ENCODE measurements at places on chromosomes 2 and 18. TPM values are rescaled to one million over a fixed set of nuclear protein-coding genes. Genes with fewer than 3 reads are reported as not detected.

The SERPINB3 gene
- total RNA-seq: 21.2 TPM

The AMER3 gene
- not detected for total RNA-seq

The MAP3K19 gene
- total RNA-seq: not detected

The EGR4 gene
- total RNA-seq: not detected

The SCN3A gene
- total RNA-seq: 0.57 TPM

The VWC2L gene
- total RNA-seq: not detected

The ATOH8 gene
- 25.1 TPM for total RNA-seq

DNA sequence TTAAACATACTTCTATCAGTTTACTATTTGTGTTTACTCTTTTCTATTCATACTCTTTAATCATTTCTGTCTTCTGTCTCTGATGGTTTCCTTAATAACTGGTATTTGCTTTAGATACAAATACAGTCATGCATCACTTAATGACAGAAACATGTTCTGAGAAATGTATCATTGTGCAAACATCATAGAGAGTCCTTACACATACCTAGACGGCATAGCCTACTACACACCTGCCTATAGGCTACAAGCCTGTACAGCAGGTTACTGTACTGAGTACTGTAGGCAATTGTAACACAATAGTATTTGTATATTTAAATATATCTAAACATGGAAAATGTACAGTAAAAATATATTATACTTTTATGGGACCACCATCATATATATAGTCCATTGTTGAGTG is 36.3 kb downstream of the VSNL1 start:
- DNase-seq: no peak

- no peak for DNase-seq
Measured at GRCh38 chr2:29987146-29987545, 65.8 kb upstream of the ALK start.

DNA sequence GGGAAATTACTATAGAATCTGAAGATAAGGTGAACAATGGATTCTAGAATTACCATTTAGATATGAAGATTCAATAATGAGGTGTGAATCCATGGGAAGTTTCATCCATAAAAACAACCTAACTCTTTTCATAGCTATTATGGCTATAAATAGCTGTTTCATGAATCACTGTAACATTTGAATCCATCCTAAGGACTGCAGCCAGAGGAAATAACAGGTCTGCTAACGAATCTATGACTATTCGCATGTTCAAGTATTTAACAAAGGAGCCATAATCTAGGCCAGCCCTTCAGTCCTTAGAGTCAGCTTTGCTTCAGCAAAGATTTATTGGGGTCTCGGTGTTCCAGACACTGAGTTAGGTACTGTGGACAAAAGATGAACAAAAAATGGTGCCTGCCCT is 87.1 kb downstream of the MYOM1 start:
- DNase-seq: no peak

DNA sequence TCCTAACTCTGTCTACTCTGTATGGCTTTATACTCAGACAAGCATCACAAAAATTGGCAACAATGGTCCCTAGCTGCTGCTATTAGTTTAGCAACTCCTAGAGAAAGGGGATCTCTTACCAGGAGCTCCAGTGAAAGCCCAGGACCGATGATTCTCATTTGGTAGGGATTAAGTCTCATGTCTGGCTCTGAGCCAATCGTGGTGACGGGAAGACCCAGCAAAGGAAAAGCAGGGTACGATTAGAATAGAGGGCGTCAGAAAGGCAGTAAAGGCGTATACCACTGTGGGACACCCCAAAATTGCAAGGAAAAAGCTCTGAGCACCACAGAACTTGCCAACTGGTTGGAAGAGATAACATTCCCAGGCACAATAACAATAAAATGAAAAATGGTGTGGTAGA is 129.5 kb downstream of the MTCL1 start:
- no peak for DNase-seq

GRCh38 chr2:42048299-42049220 is 739 bp downstream of the PKDCC start:
- no peak for DNase-seq

DNA sequence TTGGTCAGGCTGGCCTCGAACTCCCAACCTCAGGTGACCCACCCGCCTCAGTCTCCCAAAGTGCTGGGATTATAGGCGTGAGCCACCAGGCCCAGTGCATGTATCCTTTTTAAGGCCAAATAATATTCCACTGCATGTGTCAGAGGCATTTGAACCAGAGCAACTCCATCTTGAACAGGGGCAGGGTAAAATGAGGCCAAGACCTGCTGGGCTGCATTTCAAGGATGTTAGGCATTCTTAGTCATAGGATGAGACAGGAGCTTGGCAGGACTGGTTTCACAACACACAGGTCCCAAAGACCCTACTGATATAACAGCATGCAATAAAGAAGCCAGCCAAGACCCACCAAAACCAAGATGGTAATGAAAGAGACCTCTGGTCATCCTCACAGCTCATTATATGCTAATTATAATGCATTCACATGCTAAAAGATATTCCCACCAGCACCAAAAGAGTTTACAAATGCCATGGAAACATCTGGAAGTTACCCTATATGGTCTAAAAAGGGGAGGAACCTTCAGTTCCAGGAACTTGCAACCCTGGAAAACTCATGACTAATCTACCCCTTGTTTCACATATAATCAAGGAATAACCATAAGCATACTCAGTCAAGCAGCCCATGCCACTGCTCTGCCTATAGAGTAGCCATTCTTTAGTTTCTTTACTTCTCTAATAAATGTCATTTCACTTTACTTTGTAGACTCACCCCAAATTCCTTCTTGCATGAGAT is 204.6 kb downstream of the RAB3GAP1 start:
- DNase-seq: no peak

DNA sequence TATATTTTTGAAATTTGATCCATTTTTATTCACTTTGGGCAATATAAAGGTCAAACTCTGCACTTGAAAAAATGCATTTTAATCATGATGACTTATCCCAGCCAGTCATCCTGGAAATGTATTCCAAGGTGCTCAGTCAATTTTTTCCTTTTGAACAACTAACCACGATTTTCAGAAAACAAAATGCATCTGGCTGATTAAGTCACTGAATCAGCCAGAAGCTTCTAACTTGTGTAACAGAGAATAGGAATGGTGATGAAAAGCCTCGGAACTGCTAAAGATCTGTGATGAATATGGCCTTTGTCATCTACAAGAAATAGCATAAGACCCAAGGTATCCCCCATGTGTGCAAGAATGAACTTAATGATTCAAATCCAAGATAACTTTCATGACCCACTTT is 572.7 kb downstream of the EPHA4 start:
- no peak for DNase-seq

DNA sequence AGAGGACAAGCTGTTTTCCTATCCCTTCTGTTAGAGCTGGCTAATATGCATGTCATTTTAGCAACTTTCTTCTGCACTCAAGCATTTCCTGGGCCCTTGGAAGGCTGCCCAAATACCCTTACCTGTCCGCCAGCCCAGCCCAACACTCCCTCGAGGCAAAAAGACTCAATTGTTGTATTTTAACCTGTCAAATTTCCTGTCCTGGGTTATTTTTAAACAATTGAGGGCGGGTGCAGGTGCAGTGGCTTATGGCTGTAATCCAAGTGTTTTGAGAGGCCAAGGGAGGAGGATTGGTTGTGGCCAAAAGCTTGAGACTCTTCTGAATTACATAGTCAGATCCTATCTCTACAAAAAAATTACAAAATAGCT is 125.0 kb upstream of the ARHGAP28 start:
- no peak for DNase-seq

GRCh38 chr2:110876167-110876999 is 144.0 kb downstream of the ACOXL start:
- DNase-seq: no peak

DNA sequence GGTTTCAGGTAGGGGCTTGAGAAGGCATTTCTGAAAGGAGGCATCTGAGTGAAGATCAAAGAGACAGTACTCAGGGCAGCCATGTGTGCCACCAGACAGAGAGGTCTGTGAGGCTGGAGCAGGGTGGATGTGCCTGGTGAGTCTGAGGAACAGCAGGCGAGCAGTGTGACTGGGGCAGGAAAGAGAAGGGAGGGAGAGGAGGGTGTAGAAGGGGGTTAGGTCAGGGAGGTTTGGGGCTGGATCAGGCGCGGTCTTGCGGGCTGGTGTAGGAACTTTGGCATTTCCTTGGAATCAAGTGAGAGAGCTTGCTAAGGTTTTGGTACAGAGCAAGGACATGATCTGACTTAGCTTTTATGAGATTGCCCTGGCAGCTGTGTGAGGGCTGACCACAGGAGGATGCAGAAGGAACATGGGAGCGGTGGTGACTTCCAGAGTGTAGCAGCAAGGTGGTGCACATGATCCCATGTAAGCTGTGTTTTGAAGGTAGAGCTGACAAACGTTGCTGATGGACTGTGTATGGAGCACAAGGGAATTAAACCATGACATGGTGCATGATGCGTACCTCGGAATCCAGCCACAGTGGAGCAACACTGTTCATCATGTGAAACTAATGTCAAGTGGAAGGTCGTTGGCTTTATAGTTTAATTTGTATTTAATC is 13.9 kb downstream of the RAB31 start:
- no peak for DNase-seq

GRCh38 chr2:144224472-144224871 is 295.4 kb downstream of the ZEB2 start:
- no peak for DNase-seq

- no peak for DNase-seq
Measured at GRCh38 chr2:148567716-148568115, 76.8 kb upstream of the EPC2 start.

GRCh38 chr2:240899468-240899865 is 3.5 kb upstream of the MAB21L4 start:
- no peak for DNase-seq

- no peak for DNase-seq
Measured at GRCh38 chr2:209321076-209321475, 102.8 kb upstream of the MAP2 start.

- no peak for DNase-seq
Measured at GRCh38 chr2:170006587-170007325, 171.2 kb upstream of the MYO3B start.

DNA sequence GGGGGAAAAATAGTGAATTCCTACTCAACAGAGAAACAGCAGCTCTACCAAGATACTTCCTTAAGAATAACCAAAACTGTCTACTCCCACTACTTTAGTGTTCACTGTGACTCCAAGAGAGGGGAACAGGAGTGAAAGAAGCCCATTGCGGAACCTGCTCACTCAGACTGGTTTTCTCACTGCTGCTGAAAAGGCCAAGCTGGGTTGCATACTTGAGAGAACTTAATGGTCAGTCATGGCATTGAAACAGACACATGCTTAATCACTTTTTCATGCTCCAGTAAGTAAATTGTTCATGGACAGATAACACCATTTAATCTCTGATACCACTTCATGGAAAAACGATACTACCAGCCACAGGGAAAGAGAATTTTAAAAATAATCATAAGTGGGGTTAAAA is 35.7 kb upstream of the SLC8A1 start:
- no peak for DNase-seq

DNA sequence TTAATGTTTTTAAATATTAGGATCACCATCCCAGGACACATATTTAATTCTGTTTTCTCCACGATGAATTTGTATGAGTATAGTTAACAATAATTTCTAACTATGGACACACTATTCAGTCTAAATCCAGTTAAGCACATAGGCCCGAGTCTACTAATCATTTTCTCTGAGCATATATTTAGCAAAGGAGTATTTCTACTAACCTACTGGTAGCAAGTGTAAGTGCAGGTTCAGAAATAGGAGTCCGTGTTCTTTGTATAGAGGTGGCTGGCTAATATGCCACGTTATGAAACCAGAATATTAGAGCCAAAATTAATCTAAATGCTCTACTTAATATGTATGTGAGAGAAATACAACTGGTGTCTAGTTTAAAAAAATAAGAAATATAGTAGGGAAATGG is 416.6 kb upstream of the NXPH2 start:
- DNase-seq: no peak

GRCh38 chr2:74001781-74002504 is 17.2 kb downstream of the TET3 start:
- DNase-seq: no peak

DNA sequence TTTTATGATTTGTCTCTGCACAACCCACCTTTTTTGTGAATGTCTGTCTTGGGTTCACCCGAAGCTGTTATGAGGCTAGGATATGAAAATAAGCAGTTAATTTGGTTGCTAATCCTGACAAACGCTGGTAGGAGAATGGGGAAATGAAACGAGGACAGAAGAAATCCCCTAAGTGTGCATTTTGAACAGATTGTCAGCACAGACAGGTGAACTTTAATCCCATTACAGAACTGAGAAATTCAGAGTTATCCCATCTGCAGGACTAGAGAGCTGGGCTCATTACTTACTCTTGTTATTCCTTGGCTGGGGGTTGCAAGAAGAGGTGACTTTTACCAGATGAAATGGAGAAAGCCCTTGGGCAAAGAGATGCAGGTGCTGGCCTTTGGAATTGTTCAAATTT is 123.3 kb upstream of the NYAP2 start:
- no peak for DNase-seq

DNA sequence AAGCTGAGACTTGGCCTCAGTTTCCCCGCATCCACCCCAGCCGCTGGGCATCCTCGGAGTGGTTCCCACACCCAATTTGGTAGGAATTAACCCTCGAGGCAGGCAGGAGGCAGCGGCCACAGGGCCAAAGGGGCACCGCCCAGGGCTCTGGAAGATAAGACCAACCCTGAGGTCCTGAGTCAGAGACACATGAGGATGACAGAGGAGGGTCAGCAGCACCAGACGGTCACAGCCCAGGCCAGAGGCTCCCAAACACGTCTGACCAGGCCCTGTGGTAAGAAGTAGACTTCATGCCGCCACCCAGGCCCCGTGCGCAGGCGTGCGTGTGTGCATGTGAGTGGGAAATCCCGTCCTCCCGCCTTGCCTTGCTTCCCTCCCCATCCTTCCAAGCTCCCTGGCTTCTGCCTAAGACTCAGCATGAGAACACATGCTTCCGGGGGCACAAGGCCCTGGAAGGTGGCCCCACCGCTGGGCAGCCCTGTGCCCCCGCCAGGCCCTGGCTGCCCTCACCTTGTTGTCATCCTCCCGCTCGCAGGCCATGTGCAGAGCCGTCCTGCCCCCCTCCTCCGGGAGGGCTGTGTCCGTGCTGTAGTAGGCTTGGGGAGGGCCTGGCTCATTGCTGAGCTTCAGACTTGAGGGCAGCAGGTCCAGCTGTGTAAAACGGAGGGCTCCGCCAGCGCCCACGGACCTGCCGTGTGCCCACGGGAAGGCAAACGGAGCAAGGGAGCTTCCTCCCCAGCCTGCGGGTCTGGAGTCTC is 46.3 kb downstream of the ANKMY1 start:
- DNase-seq: no peak

GRCh38 chr2:54285451-54285850 is 29.4 kb upstream of the TSPYL6 start:
- DNase-seq: no peak

DNA sequence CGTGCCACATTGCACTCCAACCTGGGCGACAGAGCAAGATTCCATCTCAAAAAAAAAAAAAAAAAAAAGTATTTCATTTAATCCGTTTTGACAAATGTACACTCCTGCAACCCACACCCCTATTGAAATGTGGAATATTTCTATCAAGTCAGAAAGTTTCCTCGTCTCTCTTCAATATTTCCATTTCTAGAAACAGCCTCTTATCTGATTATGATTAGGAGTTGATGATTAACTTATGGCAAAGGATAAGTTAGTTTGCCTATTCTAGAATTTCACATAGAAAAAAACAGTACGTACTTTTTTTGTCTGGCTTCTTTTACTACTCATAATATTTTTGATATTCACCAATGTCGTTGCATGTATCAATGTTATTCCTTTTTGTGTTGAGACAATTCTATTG is 107.1 kb upstream of the DNMT3A start:
- DNase-seq: no peak

All from suprapubic skin (tissue), 4 donors.